ENCODE measurements at places on chromosomes 2 and 18. TPM values are rescaled to one million over a fixed set of nuclear protein-coding genes. Genes with fewer than 3 reads are reported as not detected.
A peak's percentile ranks its signal among the peaks of the same experiment; 100 is the strongest.

Gene ATP6V1B1
- total RNA-seq: not detected

Gene ARMC9
- 41.3 TPM for total RNA-seq

Gene TBR1
- total RNA-seq: not detected

GRCh38 chr2:166238176-166238575, 110.4 kb upstream of the SCN1A start:
- DNase-seq: no peak
- no peak overlapping the region for H3K27ac ChIP-seq
- H3K36me3 ChIP-seq: peaks cover 3% of the 10 kb centered on the region
- H3K27me3 ChIP-seq: peaks cover 2% of the 10 kb centered on the region
- peaks cover 29% of the 10 kb centered on the region for H3K4me1 ChIP-seq
- no peak overlapping the region for H3K4me3 ChIP-seq

DNA sequence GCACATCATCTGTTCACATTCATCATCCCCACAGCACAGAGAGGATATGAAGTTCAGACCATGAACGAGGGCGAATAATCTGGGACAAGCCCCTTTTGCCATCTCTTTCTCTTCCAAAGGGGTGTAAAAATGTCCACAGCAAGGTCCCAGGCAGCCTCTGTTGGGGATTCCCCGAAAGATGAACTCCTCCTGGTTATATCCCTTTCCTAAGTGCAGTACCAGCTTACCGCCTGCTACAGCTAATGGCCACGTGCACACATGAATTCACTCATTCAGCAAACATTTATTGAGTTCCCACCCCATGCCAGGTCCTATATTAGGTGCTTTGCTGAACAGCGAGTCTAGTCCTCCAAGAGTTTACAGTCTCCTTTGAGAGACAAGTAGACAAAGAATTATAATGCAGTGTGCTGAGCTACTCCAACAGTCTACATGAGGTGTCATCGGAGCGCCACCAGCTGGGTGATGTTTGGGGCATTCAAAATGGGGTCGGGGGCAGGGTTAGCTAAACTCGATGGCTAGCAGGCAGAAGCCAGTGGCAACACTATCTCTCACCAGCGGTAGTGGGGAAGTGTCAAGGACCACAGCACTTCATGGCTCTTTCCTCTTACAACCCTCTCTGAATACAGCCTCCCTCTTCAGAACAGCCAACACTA, 228.9 kb downstream of the TMEM163 start:
- peaks cover 10% of the 10 kb centered on the region for H3K27me3 ChIP-seq
- no peaks in the 10 kb centered on the region for H3K36me3 ChIP-seq
- no peak overlapping the region for H3K27ac ChIP-seq
- DNase-seq: no peak
- peaks cover 1% of the 10 kb centered on the region for H3K4me1 ChIP-seq

DNA sequence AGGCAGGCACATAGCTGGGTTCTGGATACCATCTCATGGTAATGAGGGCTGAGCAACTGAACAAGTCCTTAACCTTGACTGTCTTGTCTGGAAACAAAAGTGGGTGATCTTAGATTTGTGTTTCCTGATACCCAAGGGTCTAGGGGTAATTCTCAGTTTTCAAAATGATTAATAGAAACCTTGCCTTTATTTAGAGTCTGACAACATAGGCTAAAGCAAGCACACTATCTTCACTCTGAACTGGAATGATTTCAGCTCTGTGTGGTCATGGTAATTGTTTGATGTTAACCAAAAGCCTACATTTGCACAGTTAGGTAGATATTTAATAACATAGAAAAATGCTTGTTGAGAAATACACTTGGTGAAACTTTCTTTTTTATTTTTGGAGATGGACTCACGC, 6.8 kb upstream of the LAMA3 start:
- DNase-seq: no peak
- H3K27ac ChIP-seq: no peak overlapping the region
- no peaks in the 10 kb centered on the region for H3K36me3 ChIP-seq
- peaks cover 36% of the 10 kb centered on the region for H3K27me3 ChIP-seq

DNA sequence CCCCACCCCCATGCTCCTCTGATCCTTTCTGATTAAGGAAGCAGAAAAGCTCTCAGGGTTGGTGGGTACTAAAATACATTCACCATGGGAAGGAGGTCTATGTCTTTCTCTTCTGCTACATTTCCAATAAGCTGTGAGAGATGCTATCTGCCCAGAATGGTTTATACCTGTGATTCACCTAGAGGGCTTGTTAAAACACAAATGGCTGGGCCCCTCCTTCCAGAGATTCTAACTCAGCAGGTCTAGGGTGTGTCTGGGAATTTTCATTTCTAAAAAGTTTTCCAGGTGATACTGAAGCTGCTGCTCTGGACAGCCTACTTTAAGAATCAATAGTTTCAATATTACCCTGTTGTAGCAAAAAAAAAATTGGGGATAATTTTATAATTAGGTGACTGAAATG, 772.2 kb upstream of the ZEB2 start:
- no peaks in the 10 kb centered on the region for H3K36me3 ChIP-seq
- H3K27ac ChIP-seq: no peak overlapping the region
- no peak overlapping the region for H3K4me3 ChIP-seq
- H3K27me3 ChIP-seq: no peaks in the 10 kb centered on the region

DNA sequence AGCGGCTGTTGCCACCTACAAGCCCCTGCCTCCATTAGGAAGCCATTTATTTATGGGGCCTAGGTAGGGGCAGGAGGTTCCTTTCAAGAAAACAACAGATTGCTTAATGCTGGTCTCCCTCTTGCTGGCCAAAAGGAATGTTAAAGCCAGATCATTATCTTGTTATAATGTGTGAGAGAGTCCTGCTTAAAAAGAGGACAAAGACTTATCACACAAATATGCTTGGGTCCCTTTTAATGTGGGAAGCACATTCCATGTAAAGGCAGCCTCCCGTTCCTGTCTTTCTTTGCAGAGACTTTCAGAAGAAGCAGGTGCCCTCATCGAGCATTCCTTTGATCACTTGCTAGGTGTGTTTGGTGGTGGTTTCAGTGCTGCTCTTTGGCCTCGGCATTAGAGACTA, 76.4 kb downstream of the AGAP1 start:
- H3K36me3 ChIP-seq: peaks cover 4% of the 10 kb centered on the region
- no peaks in the 10 kb centered on the region for H3K27me3 ChIP-seq
- peaks cover 13% of the 10 kb centered on the region for H3K4me1 ChIP-seq
- no peak overlapping the region for H3K4me3 ChIP-seq
- H3K27ac ChIP-seq: peak overlapping the region; percentile 3
- DNase-seq: no peak

All from progenitor cell of endocrine pancreas (in vitro differentiated cells).